ENCODE measurements at places on chromosomes 12 and 14.

- DNase-seq: no peak
Measured at GRCh38 chr12:59650588-59651228, 54.9 kb downstream of the SLC16A7 start.

GRCh38 chr14:34750233-34750632 is 35.8 kb upstream of the CFL2 start:
- DNase-seq: no peak

DNA sequence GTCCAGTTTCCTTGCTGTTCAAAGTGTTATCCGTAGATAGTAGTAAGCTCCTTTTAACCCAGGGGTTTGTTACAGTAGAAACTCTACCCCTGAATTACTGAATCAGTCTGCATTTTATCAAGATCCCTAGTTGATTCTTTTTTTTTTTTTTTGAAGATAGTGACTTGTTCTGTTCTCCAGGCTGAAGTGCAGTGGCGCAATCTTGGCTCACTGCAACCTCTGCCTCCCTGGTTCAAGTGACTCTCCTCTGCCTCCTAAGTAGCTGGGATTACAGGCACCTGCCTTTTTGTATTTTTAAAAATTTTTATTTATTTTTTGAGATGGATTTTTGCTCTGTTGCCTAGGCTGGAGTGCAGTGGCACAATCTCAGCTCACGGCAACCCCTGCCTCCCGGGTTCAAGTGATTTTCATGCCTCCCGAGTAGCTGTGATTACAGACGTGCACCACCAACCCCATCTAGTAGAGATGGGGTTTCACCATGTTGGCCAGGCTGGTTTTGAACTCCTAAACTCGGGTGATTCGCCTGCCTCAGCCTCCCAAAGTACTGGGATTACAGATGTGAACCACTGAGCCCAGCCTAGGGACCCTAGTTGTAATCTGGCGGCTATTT is 10.5 kb downstream of the LARP4 start:
- no peak for DNase-seq

DNA sequence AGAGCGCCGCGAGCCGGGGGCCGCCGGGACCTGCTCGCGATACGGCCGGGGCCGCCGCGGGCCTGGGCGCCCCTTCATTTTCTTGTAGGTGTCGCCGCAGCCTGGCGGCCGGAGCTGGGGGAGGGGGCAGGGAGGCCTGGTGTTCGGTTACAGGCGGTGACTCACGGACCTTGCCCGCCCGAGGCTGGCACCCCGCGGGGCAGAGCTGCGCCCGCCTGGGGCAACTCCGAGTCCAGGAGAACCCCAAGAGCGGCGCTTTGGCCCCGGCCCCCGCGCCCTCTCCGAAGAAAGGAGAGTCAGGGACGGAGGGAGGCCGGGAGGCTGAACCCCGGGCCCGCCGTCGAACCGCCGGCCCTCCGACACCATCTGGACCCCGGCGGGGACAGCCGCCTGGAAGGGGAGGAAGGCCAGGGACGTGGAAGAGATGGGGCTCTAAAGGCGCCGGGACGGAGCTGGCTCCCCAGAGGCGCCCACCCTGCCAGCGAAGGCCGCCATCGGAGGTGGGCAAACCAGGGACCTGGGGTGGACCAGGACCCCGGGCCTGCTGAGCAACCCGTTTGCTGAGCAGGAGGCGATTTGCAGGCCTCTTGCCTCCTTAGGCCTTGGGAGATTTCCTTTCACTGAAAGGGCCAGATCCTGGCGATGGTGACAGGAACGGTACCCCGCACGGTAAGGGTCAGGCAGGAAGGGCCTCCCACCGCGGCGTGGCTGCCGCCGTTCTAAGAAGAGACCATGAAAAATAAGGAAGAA is 843 bp upstream of the NUAK1 start:
- peak; percentile 79 for DNase-seq

DNA sequence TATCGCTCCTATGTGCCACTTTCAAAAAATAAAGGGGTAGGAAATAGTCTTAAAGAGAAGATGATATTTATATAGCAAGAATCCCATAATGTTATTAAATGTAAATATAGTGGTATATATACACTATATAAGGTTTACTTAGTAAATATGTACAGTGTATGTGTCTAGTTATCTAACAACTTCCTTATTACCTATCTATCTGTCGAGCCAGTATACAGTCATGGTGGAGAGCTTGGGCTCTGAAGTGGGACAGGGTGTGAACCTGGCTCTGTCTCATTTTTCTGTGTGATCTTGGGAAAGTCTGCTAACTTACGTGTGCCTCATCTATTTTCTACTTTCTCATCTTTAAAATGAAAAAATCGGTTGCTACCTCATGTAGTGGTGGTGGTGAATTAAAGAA is 62.8 kb upstream of the SINHCAF start:
- no peak for DNase-seq

DNA sequence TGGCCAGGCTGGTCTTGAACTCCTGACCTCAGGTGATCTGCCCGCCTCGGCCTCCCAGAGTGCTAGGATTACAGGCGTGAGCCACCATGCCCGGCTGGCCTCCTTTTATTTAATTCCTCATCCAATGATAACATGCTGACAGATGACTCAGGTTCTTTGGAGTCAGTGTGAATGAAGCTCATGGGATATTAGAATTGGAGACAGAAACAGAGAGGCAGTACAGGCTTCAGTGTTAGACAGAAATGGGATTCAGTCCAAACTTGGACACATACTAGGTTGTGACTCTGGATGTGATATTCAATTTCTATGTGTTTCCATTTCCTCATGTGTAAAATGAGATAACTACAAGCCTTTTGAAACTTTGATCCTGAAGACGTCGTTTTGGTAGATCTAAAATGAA is 47.3 kb downstream of the PDE3A start:
- no peak for DNase-seq

DNA sequence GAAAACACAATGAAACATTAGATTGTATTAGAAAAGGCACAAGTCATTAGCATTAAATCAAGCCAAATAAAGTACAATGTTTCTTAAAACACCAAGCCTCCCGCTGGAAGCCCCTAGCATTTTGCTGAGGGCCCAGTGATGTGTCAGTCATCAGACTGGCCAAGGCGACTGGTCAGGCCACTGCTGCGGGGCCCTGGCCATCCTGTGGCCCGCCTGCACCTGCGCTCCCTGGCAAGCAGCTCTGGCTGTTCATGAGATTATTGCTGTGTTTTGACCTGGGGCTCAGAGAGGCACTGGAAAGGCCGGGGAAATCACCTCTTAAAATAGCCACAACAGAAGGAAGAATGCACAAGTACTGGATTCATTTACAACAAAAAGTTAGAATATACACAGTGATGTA is 24.2 kb upstream of the AMN start:
- no peak for DNase-seq
